Keratinocyte (primary cell): ENCODE measurements at places on chromosomes 2 and 18. TPM values are rescaled to one million over a fixed set of nuclear protein-coding genes. Genes with fewer than 3 reads are reported as not detected.
A peak's percentile ranks its signal among the peaks of the same experiment; 100 is the strongest.

PLEK gene
- 0.04 to 0.28 TPM in 2 of 3 replicates, not detected in the other for polyA plus RNA-seq

C2orf72 gene
- 0.05 to 0.09 TPM in 2 of 3 replicates, not detected in the other for polyA plus RNA-seq

SALL3 gene
- polyA plus RNA-seq, result not detected in 3 replicates

NT5DC4 gene
- polyA plus RNA-seq, result 0.03 to 1.00 TPM (median 0.07 TPM) in 3 replicates

GRCh38 chr2:158600155-158600802, 143.5 kb downstream of the PKP4 start:
- peak; percentile 73 for DNase-seq
- H3K27me3 ChIP-seq, result no peaks in the 10 kb centered on the region
- peak overlapping the region; percentile 88 for H3K27ac ChIP-seq
- no peaks in the 10 kb centered on the region for H3K36me3 ChIP-seq
- H3K4me3 ChIP-seq, result peak overlapping the region; percentile 47
- H3K4me1 ChIP-seq, result peaks cover 39% of the 10 kb centered on the region

DNA sequence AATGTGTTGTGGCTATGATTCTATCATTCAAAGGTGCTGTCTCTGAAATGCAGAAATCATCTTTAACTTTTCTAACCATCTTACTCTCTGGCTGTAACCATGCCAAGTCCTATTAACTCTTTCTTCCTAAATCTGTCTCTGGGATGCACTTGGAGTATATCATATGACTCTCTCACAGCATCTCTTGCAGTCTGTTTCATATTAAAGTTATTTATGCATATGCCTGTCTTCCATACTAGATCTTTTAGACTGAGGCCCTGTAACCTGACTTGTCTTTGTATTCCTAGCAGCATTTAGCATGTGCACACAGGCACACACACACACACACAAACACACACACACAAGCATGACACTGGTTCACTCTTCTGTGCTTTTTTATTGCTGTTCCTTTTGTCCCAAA, 320.6 kb downstream of the ETAA1 start:
- DNase-seq, result no peak
- H3K36me3 ChIP-seq, result no peaks in the 10 kb centered on the region
- no peak overlapping the region for H3K4me3 ChIP-seq
- no peaks in the 10 kb centered on the region for H3K4me1 ChIP-seq
- H3K27me3 ChIP-seq, result no peaks in the 10 kb centered on the region

DNA sequence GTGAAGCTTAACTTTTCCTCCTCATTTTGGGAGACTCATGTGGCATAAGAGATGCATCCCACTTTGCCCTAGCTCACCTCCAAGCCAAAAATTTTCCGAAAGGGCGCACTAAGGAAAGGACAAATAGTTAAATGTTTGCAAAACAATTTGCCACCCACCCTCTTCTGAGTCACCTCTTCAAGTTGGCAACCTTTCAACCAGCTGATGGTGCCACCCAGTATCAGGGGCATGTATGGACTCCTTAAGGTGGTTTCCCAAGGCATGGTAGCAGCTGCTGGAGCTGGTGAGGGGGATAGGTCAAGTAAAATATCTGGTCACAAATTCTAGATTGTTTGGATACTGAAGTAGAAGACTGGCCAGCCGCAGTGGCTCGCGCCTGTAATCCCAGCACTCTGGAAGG, 17.2 kb upstream of the ITGAV start:
- no peak overlapping the region for H3K4me3 ChIP-seq
- no peaks in the 10 kb centered on the region for H3K36me3 ChIP-seq
- peaks cover 34% of the 10 kb centered on the region for H3K4me1 ChIP-seq
- peak overlapping the region; percentile 56 for H3K27ac ChIP-seq

DNA sequence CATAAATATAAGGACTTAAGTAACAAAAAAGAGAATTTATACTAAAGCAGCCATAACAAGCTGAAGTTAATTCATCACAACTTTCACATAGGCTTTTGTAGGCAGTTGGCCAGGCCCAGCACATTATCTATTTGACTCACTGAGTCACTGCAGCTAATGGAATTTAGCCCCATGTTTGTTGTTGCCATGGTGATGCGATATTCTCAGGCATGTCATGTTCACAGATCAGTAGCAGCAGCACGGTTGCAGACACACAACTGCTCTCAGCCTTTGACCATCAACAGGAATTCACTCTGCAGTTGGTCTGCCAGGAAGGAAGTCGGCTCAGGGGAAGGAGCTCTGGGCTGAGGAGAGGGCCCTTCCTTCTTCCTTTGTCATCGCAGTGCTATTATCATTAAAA, 639.8 kb downstream of the TMEM182 start:
- H3K4me1 ChIP-seq, result no peaks in the 10 kb centered on the region
- H3K36me3 ChIP-seq, result no peaks in the 10 kb centered on the region
- H3K4me3 ChIP-seq, result no peak overlapping the region
- H3K27me3 ChIP-seq, result no peaks in the 10 kb centered on the region

GRCh38 chr2:9889812-9890261, 46.6 kb downstream of the TAF1B start:
- H3K4me1 ChIP-seq, result peaks cover 11% of the 10 kb centered on the region
- H3K27ac ChIP-seq, result no peak overlapping the region
- no peak overlapping the region for H3K4me3 ChIP-seq
- DNase-seq, result no peak

GRCh38 chr2:127422559-127423477, 4.6 kb downstream of the PROC start:
- H3K4me1 ChIP-seq, result no peaks in the 10 kb centered on the region
- peak overlapping the region; percentile 33 for H3K4me3 ChIP-seq
- no peak overlapping the region for H3K27ac ChIP-seq
- H3K27me3 ChIP-seq, result peaks cover 20% of the 10 kb centered on the region
- DNase-seq, result no peak
- H3K36me3 ChIP-seq, result no peaks in the 10 kb centered on the region

GRCh38 chr2:144419218-144419617, 100.7 kb downstream of the ZEB2 start:
- H3K27ac ChIP-seq, result no peak overlapping the region
- no peak for DNase-seq
- H3K27me3 ChIP-seq, result no peaks in the 10 kb centered on the region
- H3K4me1 ChIP-seq, result no peaks in the 10 kb centered on the region

- H3K4me3 ChIP-seq, result no peak overlapping the region
- DNase-seq, result no peak
- no peak overlapping the region for H3K27ac ChIP-seq
- no peaks in the 10 kb centered on the region for H3K27me3 ChIP-seq
- H3K36me3 ChIP-seq, result no peaks in the 10 kb centered on the region
Measured at GRCh38 chr2:26144031-26144430, 28.9 kb upstream of the GAREM2 start.

GRCh38 chr2:184920451-184920965, 322.2 kb downstream of the ZNF804A start:
- H3K36me3 ChIP-seq, result no peaks in the 10 kb centered on the region
- H3K4me3 ChIP-seq, result no peak overlapping the region
- H3K27me3 ChIP-seq, result no peaks in the 10 kb centered on the region
- H3K4me1 ChIP-seq, result no peaks in the 10 kb centered on the region
- H3K27ac ChIP-seq, result no peak overlapping the region

GRCh38 chr2:235235977-235236767, 257.7 kb upstream of the AGAP1 start:
- no peak overlapping the region for H3K4me3 ChIP-seq
- H3K27ac ChIP-seq, result no peak overlapping the region

- peaks cover 13% of the 10 kb centered on the region for H3K4me1 ChIP-seq
- H3K4me3 ChIP-seq, result no peak overlapping the region
- peaks cover 3% of the 10 kb centered on the region for H3K36me3 ChIP-seq
- DNase-seq, result no peak
- H3K27me3 ChIP-seq, result no peaks in the 10 kb centered on the region
Measured at GRCh38 chr2:105104208-105104731, 66.4 kb downstream of the MRPS9 start.

DNA sequence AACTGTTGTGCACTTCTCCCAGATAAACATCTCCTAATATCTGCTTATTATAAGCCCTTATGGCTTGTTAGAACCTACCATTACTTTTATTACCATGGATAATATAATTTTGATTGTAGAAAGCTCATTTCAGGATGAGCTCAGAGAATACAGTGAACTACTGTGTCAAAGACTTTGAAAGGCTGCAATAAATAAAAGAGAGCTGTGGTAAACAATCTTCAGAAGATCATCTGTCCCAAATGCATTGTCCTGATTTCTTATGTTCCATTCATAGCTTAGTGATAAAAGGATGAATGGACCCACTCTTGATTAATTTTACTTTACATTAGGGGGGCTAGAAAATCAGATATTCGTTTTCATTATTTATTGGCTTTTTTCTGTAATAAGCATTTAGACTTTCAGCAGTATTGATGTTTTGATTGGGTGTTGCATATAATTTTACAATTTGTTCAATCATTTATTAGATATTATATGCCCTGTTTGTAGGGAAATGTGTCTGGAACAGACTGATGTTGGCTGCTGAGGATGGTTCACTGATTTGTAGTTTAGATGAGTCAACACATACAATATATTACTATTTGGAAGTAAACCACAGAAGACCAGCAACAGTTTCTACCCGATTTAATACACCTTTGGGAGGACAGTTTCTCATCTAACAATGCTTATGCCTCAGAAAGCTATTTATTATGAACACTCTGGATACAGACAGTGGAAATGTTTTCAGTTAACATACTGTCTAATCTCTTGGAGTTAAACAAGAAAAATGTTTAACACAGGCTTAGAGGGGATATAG, 147.2 kb downstream of the TMEFF2 start:
- H3K4me3 ChIP-seq, result no peak overlapping the region
- no peak for DNase-seq

DNA sequence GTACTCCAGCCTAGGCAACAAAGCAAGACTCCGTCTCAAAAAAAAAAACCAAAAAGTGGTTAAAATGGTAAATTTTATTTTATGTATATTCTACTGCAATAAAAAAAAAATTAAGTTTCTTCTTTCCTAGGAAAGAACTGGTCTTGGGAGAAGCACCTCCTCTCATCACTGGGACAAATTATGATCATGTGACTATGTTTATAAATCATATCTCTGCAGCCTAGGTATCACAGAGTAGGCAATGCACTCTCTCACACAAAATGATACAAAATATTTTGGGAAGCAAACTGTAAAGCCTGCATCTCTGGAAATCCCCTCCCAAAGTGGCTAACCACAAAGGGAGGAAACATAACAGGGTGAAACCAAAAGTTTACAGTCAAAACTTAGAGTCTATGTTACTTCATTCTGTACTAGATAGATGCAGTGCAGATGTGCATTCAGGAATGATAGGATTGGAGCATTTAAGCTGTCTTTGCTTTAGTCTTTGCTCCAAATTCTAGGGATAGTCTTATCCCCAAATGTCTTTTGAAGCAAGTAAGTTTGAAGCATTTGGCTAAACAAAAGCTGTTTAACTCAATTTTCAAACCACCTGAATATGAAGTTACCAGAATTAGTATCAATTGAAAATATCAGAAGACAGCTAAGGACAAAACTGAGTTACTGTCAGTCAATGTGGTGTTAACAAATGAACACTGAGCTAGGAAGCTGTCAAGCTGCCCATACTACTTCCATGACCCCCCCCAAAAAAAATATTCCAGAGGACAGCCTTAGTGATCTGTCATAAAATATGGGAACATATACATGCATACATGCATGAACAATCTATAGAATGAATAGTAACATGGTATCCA, 21.1 kb upstream of the MALT1 start:
- no peaks in the 10 kb centered on the region for H3K36me3 ChIP-seq
- peaks cover 5% of the 10 kb centered on the region for H3K4me1 ChIP-seq
- no peak overlapping the region for H3K27ac ChIP-seq
- H3K27me3 ChIP-seq, result peaks cover under 1% of the 10 kb centered on the region
- no peak for DNase-seq

DNA sequence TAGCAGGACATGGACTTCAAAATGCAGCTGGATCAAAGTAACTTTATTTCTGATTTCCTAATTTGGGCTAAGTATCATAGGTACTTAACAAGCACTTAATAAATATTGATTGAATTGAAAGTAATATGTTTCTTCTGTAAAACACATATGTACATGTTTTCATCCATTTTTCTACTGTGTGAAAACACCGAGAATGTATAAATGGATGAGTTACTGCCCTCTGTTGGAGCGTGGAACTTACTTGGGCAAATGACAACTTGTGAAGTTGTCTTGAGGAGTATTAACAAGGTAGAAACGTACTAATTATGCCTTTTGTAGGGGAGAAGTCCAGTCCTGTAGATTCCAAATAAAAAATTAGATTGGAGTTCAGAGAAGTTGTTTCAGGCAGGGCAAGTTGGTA, 87.2 kb downstream of the PHLPP1 start:
- no peak overlapping the region for H3K4me3 ChIP-seq
- no peak for DNase-seq
- no peaks in the 10 kb centered on the region for H3K36me3 ChIP-seq
- peaks cover 4% of the 10 kb centered on the region for H3K4me1 ChIP-seq
- no peak overlapping the region for H3K27ac ChIP-seq

DNA sequence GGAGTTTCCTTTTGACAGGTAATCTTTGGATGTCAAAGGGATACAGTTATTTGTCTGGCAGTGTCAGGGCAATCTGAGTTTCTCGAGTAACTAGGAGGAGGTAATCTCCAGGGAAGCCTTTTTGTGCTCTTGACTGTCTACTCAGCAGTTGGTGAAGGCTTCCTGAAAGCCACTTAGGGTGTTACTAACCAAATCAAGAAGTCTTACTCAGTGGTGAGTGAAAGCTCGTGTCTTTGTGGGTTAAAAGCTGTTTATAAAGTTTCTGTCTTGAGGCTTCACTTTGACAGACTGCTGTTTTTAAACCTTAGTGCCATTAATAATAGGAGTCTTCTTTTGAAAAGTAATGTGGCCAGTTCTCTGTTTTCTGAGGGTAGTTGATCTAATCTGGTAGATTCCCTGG, 1.7 kb downstream of the THSD7B start:
- no peak for DNase-seq
- H3K36me3 ChIP-seq, result no peaks in the 10 kb centered on the region
- no peak overlapping the region for H3K27ac ChIP-seq
- H3K4me3 ChIP-seq, result no peak overlapping the region
- peaks cover 6% of the 10 kb centered on the region for H3K4me1 ChIP-seq
- peaks cover 35% of the 10 kb centered on the region for H3K27me3 ChIP-seq
